ENCODE measurements at places on chromosomes 11 and 22.
A peak's percentile ranks its signal among the peaks of the same experiment; 100 is the strongest.

DNA sequence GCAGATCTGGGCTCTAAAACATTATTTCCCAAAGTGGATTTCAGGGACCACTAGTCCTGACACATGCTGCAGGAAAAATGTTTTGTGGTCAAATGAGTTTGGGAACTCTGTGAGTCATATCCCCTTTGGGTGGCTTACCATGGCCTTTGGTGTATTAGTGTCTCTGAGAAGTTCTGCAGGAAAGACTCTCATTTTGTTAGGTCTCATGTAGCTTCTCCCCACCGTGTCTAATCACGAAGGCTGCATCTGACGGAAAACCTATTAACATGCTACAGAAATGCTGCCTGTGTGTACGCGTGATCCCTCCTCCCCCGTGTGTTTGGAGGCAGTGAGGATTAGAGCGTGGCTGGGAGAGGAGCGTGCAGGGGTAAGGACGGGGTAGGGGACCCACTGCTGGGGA lies 191.7 kb downstream of the ST3GAL4 start:
- no peak for DNase-seq

GRCh38 chr22:39859903-39860588 lies 33.5 kb downstream of the ENTHD1 start:
- DNase-seq: no peak

DNA sequence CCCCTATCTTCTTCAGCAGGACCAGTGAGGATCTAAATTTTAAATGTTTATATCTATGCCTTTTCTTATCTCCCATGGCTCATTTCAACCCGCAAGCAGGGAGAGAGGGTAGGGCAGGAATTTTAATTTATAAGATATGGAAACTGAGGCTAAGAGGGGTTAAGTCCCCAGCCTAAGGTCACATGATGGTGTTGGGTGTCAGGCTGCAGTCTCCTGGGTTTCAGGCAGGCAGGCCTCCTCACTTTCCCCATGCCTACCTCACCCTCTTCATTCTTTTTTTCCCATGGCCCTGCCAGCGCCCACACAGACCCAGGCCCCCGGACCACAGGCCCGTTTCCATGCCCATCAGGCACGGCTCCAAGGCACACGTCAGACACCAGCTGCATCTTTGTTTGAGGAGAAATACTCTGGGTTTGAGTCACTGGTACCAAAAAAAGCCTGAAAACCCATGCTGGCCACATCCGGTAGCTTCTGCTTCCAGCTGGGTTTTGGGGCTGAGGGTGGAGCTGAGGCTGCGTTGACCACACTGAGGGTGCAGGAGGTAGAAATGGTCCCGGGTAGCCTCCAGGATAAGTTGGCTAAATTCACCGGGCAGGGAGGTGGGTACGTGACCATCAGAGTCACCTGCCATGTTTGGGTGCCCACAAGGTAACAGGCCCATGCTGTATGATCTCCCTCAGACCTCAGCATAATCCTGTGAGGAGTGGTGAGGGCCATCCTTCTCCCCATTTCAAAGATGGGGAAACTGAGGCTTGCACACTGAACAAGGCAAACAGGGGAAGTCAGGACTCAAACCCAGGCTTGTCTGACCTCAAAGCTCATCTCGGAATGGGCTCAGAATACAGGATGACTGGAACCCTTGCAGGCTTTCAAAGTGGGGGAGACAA lies 7.5 kb downstream of the CRYBB1 start:
- DNase-seq: peak; percentile 60

- no peak for DNase-seq
Measured at GRCh38 chr11:115198321-115198741, 305.9 kb downstream of the CADM1 start.

DNA sequence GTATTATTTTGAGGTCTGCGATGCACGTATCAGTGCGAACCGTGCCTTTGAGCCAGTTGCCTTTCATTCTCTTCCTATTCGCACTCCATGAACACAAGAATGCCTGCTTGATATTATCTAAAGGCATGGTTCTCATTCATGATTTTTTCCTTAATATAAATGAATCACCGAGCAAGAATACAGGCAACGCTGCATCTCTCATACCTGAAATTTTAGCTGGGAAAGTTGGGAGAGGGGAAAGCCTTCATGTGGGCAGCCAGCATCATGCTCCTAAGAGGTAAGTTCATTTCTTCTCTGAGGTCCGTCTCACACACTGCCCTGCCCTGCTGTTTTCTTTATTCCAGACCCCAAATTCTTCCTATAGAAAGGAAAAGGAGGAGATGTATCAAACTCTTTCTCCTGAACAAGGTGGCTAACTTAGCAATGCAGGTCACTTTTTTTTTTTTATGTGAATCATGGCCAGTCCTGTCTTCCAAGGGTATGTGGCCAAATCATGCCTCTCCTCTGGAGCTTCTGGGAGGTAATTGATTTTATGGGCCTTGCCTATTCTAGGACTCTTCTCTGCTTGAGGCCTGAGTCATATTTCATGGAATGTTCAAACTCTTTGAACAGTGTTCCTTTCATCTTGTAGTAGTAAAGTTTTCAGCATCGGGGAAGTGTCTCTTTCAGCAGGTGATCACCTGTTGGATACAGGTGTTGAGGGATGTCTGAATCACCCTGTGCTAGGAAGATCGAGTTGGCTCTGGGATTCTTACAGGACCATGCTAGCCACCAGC lies 3.2 kb downstream of the GLB1L2 start:
- no peak for DNase-seq

- peak; percentile 67 for DNase-seq
Measured at GRCh38 chr22:36197065-36197440, 4.6 kb downstream of the APOL4 start.

GRCh38 chr11:8886322-8886721 lies 24.7 kb upstream of the AKIP1 start:
- DNase-seq: no peak

- DNase-seq: no peak
Measured at GRCh38 chr11:13384908-13385640, 77.9 kb downstream of the BTBD10 start.

DNA sequence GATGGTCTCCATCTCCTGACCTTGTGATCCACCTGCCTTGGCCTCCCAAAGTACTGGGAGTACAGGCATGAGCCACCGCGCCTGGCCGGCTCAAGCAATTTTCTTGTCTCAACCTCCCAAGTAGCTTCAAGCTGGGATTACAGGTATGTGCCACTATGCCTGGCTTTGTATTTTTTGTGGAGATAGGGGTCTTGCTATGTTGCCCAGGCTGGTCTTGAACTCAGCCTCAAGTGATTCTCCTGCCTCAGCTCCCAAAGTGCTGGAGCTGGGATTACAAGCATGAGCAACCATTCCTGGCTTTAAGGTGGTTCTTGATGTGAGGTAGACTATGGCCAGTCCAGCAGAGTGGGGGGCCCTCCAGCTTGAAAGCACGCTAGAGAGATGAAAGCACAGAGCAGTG lies 7.6 kb downstream of the POLR2F start:
- DNase-seq: no peak

- DNase-seq: no peak
Measured at GRCh38 chr11:134751031-134751585, 339.1 kb upstream of the B3GAT1 start.

DNA sequence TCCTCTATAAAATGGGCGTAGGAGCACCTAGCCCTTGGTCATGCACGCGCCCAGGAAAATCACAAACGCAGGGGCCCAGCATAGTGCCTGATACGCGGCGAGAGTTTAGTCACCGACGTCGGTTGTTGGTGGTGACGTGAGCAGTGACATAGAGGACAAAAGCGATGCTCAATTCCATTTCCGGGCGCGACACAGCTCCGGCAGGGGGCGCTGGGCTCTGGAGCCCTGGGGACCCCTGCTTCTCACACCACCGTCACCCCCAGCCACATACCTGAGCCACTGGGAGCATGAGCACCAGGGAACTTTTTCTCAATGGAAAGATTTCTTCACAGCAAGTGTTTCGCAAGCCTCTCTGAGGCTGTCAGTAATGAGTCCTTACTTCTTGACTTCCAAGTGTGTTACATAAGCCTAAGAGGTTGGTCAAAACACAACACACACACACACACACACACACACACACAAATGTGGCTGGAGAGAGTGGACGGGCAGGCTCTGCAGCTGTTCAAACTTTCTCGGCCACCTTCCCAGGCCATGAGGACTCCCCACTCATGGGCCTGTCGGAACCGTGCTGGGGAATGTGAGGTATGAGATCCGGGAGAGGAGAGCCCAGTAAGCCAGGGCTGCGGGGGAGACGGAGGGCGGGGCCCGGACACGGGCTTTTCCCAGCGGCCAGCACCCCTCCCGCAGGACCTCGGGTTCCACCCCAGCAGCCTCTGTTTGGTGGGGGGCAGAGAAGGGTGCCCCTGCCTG lies 36.9 kb upstream of the LINC01488 start:
- DNase-seq: peak; percentile 63

GRCh38 chr11:45285930-45286632 lies at the start of gene SYT13:
Gene SYT13, minus strand, starts transcription at chr11:45286341. Its CDS starts 134 bp downstream, at chr11:45286207.
- peak; percentile 91 for DNase-seq

DNA sequence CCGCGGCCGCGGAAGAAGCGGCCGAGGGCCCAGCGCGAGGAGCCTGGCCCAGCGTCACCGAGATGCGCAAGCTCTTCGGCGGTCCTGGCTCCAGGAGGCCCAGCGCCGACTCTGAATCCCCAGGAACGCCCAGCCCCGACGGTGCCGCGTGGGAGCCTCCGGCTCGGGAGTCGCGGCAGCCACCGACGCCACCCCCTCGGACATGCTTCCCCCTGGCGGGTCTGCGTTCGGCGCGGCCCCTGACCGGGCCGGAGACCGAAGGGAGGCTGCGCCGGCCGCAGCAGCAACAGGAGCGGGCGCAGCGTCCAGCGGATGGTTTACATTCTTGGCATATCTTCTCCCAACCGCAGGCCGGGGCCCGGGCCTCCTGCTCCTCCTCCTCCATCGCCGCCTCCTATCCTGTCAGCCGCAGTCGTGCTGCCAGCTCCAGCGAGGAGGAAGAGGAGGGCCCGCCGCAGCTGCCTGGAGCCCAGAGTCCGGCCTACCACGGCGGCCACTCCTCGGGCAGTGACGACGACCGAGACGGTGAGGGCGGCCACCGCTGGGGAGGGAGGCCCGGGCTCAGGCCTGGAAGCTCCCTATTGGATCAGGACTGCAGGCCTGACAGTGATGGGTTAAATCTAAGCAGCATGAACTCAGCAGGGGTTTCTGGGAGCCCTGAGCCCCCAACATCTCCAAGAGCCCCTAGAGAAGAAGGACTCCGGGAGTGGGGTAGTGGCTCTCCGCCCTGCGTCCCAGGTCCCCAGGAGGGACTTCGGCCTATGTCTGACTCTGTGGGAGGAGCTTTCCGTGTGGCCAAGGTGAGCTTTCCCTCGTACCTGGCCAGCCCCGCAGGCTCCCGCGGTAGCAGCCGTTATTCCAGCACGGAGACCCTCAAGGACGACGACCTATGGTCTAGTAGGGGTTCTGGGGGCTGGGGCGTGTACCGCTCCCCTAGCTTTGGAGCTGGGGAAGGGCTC lies 1.2 kb downstream of the ARHGEF17 start:
- peak; percentile 88 for DNase-seq

DNA sequence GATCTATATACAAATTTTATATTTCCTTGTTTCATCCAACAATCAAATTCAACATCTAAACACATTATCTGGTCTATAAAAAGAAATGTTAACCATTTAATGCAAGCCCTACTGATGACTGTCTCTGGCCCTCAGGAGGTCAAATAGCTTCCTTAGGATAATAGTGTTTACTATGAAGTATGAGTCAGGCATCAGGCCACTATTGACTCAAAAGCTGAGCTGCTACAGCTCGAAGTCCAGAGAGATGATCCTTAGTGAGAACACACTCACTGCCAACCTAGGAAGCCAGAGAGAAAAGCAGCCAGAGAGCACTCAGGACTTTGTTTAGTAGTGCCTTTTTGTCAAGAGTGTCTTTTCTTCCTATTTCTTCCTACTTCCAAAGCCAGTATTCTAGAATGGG lies 171.8 kb downstream of the SOX6 start:
- no peak for DNase-seq

DNA sequence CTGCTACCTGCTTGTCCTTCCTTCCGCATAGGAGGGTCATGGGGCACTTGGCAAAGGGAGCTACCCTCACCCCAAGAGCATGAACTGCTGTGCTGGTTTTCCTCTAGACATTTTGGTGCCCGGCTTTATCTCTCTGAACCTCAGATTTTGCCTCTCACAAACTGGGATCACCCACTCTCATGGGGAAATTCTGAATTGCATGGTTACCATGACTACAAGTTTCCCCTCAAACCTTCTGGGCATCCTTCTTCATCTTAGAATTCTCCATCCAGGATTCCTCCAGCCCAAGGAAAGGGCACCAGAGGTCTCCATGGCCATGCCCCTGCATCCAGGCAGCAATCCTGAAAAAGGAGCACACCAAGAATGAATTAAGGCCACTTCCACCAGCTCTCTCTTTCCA lies 180.1 kb upstream of the NECTIN1 start:
- DNase-seq: no peak

All from mucosa of descending colon (tissue), 3 donors.